Activated CD4-positive, alpha-beta T cell treated with anti-CD3 and anti-CD28 coated beads, Interleukin-2, amount 50 U/mL, for 4 hours (primary cell): ENCODE measurements at places on chromosomes 5 and 9.

GRCh38 chr9:121876658-121877271 is 216.3 kb downstream of the TTLL11 start:
- DNase-seq, result no peak

- no peak for DNase-seq
Measured at GRCh38 chr5:112915831-112916230, 6.2 kb downstream of the REEP5 start.

GRCh38 chr5:55927861-55928655 is 66.7 kb downstream of the IL6ST start:
- no peak for DNase-seq

DNA sequence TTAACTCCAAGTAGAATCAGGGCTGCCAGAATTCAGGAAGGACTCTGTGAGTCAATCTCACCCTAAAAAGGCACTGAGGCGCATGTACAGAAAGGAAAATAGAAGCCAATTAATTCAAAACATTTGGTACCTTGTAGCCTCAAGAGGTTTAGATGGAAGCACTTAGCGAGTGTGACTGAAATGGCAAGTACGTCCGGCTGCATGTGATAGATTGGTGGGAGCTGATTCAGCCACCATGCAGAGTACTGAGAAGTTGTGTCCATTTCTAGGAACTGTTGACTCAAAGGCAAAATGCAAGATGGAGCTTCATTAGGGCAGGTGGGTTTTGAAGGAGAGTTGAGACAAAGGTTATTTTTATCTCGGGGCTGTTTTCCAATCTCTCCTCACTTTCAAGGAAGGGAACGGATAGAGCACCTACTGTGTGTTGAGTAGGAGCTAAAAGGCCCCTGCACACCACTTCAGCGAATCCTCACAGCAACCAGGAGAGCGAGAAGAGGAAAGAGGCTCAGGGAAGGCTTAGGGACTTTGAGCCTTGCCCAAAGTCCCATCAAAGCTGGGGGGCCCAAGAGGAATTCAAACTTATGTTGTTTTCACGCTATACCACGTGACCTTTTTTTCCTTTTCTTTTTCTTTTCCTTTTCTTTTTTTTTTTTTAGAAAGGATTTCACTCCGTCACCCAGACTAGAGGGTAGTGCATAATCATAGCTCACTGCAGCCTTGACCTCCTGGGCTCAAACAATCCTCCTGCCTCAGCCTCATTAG is 34.6 kb upstream of the CPEB4 start:
- DNase-seq, result no peak

DNA sequence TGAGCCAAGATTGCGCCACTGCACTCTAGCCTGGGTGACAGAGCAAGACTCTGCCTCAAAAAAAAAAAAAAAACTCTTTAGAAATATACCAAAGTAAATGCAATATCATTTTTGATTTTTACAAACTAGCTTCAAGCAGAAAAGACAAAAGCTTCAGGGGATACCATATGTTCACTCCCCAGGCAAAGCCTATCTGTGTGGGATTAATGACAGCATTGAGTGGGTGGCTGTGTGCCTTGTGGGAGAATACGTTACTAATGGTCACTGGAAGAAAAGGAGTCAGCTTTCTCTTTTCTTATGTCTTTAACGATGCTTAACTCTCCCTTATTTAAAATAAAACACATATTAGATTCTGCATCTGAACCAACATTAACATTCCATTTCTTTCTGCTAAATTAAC is 1.9 kb downstream of the PCA3 start:
- no peak for DNase-seq

- DNase-seq, result no peak
Measured at GRCh38 chr9:77908293-77908692, 123.3 kb downstream of the GNAQ start.

GRCh38 chr9:120862452-120862851 is 14.5 kb downstream of the PHF19 start:
- no peak for DNase-seq

DNA sequence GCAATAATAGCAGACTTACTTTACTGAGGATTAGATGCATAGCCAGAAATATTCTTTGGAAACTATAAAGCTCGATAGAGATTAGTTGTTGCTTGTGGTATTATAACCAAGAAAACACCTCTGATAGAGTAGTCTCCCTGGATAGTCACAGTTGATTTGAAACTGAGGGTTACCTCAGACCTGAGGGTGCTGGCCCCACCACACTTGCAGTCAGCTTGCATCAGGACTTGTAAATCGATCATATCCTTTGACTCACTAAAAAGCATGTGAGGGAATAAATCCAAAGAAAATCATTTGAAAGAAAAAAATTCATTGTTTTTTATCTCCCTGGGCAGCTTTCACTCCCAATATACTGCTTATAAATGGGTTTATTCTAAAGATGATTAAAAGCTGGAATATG is 39.4 kb downstream of the GALNT12 start:
- no peak for DNase-seq

DNA sequence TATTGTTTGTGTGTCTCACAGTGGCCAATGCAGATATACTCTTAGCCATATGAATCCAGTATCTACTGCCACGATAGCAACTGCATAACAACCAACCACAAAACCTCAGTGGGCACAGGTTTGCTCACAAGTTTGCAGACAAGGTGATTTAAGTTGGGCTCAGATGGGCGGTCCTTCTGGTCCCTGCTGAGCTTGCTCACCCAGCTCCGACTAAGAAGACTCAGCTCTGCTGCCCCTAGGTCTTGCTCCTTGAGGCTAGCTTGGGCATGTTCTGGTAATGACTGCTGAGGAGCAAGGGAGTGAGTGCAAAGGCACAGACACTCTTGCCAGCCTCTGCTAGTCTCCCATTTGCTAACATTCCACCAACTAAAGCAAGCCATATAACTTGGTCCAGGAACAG is 52.6 kb downstream of the MTX3 start:
- DNase-seq, result no peak

DNA sequence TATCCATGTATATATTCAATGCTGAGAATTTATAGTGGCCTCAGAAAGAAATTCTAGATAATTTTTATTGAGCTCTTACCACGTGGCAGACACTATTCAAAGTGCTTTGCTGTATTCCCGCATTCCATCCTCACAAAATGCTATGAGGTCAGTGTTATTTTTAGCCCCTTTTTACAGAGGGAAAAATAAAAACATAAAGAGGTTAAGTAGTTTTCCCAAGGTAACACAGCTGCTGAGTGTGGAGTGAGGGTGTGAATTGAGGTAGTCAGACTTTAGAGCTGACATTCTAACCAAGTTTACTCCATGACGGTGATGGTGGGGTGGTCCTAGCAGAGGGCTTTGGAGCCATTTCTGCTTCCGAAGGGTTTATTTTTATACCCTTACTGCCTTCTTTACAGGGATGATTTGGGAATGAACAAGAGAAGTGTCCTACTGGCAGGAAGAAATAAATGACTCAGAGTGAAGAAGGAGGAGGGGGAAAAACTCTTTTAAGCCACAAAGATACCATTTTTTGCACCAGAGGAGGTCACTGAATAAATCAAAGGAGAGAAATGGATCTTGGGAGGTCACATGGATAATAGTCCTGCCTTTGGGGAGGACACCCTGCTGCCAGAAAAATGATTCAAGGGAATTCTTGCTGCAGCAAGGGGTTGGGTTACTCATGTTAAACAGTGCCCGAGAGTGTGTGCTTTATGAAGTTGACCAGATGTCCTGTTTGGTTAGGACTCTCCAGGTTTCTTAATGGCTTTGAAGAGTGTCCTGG is 76.1 kb downstream of the HMHB1 start:
- no peak for DNase-seq

- DNase-seq, result no peak
Measured at GRCh38 chr5:24767086-24767485, 122.3 kb upstream of the CDH10 start.
